ENCODE measurements at places on chromosomes 5 and 9.
A peak's percentile ranks its signal among the peaks of the same experiment; 100 is the strongest.

DNA sequence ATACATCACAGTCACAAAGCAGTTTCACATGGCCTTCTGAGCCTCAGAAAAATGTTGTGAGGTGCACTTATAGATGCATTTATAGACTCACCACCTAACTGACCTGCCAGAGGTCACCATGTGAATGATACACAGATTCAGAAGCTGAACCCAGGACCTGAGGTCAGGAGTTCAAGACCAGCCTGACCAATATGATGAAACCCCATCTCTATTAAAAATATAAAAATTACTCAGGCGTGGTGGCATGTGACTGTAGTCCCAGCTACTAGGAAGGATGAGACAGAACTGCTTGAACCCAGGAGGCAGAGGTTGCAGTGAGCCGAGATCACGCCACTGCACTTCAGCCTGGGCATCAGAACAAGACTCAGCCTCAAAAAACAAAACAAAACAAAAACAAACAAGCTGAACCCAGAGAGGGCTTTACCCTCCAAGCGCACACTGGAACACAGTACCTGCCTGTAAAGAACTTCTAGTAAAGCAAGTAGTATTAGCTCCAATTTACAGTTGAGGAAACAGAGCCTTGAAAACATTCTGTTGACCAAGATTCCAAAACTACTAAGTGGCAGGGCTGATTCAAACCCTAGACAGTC lies 16.3 kb downstream of the ECPAS start:
- no peak for DNase-seq

DNA sequence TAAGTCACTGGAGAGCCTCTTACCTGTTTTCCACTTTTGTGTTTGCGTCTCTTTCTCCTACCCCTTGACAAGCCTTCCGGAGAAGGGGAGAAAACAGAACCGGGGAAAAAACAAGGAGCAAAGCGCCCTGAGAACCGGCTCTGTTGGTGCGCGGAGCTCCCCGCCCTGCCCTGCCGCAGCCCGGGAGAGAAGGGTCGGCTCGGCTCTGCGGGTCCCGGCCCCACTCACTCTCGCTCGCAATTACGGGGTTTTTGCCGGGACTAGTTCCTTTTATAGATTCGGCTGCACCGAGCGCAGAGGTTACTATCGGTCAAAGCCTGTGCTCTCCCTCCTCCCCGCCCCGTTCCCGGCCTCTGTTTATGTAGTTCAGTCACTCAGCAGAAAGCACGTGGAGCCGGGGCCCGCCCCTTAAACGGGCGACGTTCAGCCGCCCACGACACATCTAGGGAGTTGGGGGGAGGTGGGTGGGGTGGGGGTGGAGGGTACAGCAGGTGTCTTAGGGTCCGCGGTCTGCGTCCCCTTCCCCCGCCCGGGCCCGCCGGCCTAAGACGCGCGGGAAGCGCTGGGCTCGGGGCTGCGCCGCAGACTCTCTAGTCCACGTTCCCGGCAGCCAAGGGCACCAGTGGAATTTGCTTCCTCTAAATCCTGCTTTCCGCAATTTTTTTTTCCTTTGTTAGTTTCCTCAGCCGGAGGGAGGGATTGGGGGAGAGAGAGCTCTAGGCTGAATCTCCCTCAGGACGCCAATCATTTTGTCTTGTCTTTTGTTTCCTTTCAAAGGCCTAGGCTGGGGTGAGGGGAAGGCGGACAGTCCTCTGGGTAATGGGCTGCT lies at the start of gene ABCA1:
ABCA1 (minus strand) TSS at position 244 of the 829 bp plus-strand sequence. CDS start 24,476 bp downstream, outside the sequence.
- DNase-seq, result peak; percentile 97

- DNase-seq, result no peak
These were observed 60.4 kb downstream of the RAPGEF1 start for GRCh38 chr9:131679261-131680020.

DNA sequence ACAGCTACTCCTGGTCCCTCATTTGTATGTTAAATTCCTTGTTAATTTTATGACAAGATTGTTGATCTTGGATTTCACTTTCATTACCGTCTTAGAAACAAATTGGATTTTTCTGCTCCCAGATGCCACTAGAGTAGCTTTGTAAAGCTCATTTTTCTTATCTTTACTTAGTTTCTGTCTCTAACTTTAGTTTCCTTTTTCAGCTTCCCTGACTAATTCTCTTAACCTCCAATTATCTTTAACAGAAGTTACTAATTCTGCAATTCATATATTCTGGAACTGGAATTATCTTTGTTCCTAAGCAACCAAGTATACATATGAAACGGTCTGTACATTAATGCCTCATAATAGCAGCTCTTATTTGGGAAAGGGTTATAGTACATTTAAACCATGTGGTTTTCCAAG lies 16.7 kb downstream of the ITGA1 start:
- no peak for DNase-seq

- no peak for DNase-seq
These were observed 614.1 kb upstream of the CDH9 start for GRCh38 chr5:27652505-27652904.

DNA sequence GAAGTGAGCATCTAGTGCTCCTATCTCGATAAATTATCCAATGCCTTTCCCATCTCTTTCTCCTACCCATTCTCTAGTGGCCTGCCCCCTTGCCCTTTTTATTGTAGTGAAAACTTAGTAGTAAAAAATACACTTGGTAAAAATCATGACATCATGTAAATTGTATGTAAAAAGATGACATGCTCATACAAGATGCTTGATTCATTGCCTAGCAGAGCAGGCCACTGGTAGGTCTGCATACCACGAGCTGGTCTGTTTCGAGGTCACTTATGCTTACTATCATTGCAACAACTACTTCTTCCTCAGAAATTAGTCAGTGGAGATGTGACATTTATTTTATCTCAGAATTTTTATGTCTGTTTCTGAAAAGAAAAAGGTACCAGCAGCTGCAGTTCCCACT lies 177.3 kb downstream of the C9orf152 start:
- no peak for DNase-seq

All from posterior vena cava (tissue), 2 donors.